CD4-positive, alpha-beta T cell treated with Interleukin-12 subunit alpha and Interleukin-12 subunit beta, for 1 hour (primary cell): ENCODE measurements at places on chromosomes 1 and 21.
A peak's percentile ranks its signal among the peaks of the same experiment; 100 is the strongest.

- DNase-seq, result no peak
These were observed 65.3 kb upstream of the SAMD13 start for GRCh38 chr1:84236256-84236655.

DNA sequence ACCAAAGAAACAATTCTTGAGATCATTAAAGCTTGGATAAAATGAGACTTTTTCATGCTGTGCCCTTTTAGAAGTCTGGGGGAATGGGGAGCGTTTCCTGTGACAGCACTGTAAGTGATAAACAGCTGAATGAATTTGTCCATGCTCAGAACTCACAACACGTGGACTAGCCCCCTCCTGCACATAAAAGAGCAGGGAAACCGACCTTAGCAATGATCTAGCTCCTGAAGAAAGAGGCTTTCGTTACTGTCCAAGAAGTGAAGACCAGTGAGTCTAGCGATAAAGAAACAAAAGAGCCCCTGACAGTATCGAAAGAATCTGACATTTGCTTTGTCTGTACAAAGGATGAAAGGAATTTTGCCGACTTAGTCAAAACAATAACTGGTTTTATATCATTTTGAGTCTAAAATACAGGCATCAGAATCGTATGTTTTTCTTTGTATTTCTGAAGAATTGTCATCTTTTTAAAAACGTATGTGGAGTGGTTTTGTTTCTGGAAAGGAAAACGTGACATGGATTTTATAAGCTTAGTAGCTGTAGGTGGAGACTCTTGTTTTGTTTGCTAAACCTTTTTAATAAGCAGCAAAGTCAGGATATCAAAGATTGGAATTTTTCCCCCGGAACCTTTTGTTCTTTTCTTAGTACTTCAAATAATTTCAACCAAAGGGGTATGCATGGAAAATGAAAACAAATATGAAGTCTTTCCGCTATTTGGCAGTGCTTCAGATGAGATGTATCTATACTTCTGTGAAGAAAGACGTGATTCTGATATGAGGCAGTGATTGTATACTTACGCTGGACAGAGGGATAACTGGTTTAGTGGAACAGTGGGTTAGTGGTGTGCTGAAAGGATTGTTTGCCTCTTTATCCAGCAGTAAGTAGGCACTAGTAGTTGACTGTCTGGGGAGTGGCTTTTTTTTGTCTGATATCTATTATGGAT lies 61.0 kb downstream of the MAST2 start:
- no peak for DNase-seq

DNA sequence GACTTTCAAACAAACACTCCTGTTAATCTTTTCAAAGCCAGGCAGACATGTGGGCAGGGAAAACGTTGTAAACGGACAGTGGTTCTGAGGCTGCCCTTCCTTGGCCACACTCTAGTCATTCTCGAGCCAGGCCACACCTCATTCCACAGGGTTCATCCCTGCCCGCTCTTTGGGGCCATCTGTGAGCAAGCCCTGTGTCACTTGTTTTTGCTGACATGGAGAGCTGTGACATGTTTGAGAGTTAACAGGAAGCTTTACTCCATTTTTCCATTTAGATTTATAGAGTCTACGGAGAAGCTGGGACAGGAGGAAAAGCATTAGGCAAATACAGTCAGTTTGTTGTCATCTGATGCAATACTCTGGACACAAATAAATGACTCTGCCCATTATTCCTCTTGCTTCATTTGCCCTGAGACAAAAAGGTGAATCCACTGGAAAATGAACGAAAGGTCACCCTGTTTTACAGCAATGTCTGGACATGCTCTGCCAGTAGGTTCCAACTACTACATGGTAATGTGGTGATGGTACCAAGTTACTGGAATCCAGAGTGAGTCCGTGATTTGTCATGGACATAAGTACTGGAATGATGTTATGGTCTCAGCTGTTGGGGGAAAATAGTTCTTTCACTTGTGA lies 126.9 kb downstream of the CLIC6 start:
- DNase-seq, result no peak

- peak; percentile 76 for DNase-seq
These were observed 107.1 kb downstream of the NIBAN1 start for GRCh38 chr1:184866991-184867788.

DNA sequence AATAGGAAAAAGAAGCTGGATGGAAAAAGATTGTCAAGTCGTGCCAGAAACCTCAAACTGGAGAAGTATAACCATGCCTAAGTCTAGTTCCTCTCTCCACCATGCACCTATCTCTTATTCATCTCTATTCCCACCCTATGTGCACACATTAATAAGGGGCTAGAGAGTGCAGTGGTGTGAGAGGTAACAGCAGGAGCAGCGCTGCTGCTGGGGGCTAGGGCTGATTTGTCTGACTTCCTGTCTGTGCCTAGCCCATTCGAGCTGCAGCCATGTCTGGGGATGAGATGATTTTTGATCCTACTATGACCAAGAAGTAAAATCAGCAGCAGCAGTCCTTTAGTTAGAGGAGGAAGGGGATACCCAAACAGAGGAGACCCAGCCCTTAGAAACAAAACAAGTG lies 43.0 kb downstream of the TRIM33 start:
- DNase-seq, result peak; percentile 10

- DNase-seq, result no peak
These were observed 300.7 kb upstream of the SPAG17 start for GRCh38 chr1:118485757-118486156.

DNA sequence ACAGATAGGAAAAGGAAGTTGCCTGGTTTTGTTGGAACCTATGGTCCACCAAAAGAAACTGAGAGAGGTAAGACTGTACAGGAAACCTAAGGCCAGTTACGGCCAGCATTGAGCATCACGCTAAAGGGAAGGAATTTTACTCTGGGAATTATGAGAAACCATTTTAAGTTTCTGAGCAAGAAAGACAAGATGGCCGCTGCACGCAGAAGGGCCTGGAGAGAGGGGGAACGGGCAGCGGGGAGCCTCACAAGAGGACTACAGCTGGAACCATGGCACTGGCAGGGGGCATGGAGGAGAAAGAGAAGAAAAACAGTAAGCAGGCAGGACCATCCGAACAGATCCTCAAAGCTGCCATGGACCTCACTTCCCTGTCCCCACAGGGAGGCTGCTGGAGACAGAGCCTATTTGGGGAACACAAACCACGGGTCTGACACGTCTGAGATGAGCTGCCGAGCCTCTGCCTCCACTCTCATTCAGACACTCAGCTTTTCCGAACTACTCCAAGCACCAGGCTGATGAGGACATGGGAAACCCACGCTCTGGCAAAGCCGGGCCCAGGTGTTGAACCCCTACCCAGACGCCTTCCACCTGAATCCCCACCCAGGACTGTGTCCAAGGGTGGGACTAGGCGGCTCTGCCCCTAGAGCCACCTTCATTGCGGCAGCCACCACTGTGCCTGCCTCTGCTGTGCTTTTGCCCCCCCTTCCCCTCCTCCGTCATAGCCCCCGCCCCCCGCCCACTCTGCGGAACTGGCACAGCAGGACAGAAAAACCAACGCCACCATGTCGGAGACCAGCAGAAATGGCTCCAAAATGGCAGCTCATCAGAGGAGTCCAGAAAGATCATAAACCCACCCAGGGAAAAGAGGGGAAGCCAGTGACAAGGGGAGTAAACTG lies 69.0 kb downstream of the CD46 start:
- no peak for DNase-seq

DNA sequence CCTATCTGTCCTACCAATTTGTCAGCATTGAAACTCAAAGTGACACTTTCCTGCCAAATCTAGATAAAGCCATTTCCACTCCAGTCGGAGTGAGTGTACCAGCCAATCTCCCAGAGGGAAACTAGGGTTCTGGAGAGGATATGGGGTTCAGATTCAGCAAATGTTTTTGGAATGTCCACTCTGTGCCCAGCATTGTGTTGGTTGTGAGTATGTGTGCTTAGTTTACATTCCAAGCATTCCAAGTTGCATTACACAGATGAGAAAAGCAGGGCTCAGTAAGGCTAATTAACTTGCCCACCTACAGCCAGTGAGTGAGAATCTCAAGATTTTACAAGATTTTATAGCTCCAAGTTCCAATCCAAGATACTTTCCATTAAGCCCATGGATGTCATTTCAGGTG lies 26.4 kb upstream of the RGS16 start:
- no peak for DNase-seq

DNA sequence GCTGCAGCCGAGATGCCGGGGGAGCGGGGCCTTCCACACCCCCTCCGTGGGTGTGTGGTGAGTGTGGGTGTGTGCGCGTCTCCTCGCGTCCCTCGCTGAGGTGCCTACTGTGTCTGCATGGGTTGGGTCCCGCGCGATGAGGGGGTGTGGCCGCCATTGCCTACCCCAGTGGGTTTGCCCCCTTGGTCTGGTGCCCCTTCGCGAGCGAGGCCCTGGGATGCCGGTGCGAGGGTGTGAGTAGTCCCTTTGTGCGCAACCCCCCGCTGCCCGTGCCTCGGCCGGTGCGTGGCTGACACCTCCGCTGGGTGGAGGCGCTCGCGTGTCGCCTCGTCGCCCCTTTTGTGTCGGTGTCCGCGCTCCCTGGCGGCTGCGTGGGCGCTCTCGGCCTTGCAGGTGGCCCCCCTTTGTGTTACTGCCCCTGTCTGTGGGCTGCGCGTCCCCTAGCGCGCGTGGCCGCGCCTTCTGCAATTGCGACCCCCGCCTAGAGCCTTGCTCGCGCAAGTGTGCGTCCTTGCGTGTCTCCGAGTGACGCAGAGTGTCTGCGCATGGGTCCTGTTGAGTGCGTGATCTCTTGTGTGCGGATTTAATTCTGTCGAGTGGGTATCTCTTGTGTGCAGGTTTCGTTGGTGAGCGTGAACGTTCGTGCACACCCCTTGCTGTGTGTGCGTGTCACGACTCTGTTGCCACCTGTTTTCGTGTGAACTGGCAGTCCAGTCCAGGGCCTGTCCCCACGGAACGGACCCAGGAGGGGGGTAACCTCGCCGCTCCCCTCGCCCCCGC lies 553 bp downstream of the TTC3 start:
- peak; percentile 67 for DNase-seq

DNA sequence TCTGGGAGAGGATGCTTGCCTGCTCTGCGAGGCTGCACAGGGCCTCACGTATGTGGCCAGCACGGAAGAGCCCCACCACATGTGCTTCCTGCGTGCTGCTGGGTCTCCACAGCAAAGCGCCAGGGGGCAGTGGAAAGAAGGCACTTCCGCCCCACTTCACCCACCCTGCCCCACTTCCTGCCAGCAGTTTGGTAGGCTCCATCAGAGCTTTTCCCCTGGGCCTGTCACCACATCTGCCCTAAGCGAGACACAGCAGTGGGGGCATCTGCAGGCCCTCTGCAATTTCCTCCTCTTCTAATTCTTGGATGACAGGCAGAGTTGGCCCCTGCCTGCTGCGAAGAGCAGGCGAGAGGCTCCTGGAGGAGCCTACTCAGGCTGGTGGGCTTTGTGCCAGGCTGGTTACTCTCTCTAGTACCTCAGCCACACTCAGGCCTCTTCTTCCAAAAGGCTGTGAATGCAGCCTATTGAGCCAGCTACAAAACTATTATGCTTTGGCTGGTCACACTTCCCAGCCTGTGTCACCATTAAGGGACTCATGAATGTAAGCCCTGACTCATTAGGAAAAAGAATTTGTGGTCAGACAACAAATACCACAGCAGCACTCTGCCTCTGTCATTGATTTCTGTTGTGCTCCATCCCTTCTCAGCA lies 25.0 kb downstream of the CD244 start:
- DNase-seq, result peak; percentile 87

- no peak for DNase-seq
These were observed 85.7 kb downstream of the ST6GALNAC3 start for GRCh38 chr1:76160225-76160624.

DNA sequence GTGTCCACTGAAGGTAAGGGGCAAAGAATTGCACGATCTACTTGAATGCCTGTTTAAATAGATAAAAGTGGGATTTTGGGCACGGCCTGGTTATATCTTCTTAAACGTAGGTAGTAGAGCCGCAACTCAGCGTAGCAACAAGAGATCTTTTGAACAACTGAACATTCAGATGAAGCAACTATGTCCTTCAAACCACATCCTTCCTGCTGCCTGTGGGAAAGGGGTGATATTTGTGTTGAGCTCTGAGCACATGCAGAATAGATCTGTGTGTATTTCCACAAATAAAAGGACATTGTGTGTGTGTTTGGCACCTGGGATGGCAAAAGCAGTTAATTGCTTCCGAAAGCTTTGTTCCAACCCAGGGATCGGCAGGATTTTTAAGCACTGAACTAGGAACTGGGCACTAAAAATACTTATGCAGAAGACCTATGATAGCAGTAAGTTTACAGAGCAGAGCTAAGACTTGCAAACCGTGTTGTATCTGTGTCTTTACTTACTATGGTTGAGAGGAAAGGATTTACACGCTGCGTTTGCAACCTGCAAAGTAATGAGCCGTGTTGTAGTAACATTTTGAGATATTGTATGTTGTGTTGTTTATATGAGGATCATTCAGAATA lies 333.4 kb downstream of the CHRM3 start:
- peak; percentile 68 for DNase-seq

- DNase-seq, result no peak
These were observed 15.9 kb downstream of the PEA15 start for GRCh38 chr1:160221089-160221488.

GRCh38 chr1:66371233-66372005 lies 162.5 kb upstream of the SGIP1 start:
- DNase-seq, result no peak

- no peak for DNase-seq
These were observed 2.5 kb upstream of the ELAVL4 start for GRCh38 chr1:50106095-50106761.

GRCh38 chr1:110312188-110313121 lies 26.7 kb upstream of the RBM15 start:
- DNase-seq, result peak; percentile 77

DNA sequence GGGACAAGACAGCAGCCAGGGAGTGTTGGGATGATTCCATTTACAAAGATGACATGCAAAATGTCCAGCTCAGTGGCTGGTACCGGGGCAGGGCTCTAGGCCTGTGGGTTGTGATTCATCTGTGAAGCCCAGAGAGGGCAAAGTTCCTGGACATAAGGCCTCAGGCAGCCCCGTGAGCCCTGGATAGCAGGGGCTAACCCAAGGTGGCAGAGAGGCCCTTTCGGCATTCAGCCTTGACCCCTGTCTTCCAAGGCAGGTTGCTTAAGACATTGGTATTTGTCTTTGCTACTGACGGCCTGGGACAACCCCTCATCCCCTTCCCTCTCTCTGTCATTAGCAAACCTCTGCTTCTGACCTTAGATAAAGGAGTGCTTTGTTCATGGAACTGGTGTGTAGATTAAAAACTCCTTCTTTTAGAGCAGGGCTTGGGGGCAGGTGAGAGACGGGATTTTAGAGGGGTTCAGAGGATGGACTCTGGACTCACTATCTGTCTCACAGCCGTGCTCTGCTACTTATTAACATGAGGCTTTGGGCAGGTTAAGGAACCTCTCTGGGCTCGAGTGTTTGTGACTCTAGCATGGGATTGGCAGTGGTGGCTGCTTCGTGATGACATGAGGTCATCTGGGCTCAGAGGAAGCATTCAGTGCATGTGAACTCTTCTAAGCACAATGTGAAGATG lies 36.3 kb downstream of the TMEM51 start:
- DNase-seq, result no peak
